Activated CD8-positive, alpha-beta memory T cell treated with anti-CD3 and anti-CD28 coated beads, Interleukin-2, amount 10 ng/mL, durations not matched to agents 7 days and 5 days (primary cell): ENCODE measurements at places on chromosomes 7 and 10. TPM values are rescaled to one million over a fixed set of nuclear protein-coding genes. Genes with fewer than 3 reads are reported as not detected.

UCN3 gene
- not detected for total RNA-seq

DMBT1 gene
- total RNA-seq: not detected

GRCh38 chr10:75987616-75988015 lies 556.2 kb downstream of the LRMDA start:
- no peak for DNase-seq

DNA sequence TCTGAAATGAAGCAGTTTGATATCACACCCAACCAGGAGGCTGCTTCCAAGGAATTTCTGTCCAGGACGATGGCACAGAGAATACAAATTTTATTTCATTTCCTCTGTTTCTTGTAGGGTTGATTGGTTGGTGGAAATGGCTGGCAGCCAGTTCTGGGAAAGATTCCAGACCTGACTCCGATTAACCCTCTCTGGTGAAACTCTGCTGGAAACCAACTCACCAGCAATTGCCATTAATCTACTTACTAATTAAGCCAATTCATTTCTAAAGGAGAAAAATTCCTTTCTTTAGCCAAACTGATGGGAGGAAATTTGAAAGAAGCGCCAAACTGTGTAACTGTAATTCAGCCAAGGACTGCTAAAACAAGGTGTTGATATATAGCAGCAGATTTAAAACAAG lies 10.7 kb downstream of the PTF1A start:
- no peak for DNase-seq

GSTO2 gene
- total RNA-seq: 1.3 TPM
